Hepatic stellate cell (primary cell): ENCODE measurements at places on chromosomes 13 and 19.

DNA sequence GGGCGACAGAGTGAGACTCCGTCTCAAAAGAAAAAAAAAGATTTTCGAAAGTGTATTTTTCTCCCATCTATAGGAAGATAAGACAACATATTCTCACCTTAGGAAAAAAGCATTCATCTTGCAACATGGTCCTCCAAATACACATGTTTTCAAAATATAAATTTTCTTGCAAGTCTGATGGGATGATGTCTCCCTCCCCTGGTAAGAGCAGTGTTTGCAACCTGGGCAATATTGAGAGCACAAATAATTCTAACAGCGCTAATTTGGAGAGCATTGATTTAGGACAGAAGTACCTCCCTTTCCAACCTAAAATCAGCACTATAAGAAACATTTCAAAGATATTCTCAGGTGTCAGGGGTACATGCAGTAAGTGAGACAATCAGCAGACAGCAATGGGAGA is 61.0 kb upstream of the SHISA2 start:
- no peak for DNase-seq

DNA sequence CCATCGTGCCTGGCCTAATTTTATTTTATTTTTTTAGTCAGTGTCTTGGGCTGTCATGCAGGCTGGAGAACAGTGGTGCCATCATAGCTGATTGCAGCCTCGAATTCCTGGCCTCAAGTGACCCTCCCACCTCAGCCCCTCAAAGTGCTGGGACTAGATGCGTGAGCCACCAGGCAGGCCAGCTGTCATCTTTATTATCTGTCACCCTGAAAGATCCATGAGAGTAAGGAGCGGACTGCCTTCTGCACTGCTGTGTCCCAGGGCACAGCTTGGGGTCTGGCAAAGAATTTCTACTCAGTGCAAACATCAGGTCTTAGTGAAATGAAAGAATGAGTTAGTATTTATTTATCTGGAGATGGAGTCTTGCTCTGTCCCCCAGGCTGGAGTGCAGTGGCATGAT is 9.5 kb upstream of the TLE5 start:
- no peak for DNase-seq

- no peak for DNase-seq
Observed at GRCh38 chr13:20570517-20570916, 3.6 kb downstream of the IFT88 start.

- no peak for DNase-seq
Observed at GRCh38 chr13:44050450-44051063, 170.9 kb downstream of the LACC1 start.

GRCh38 chr19:11921852-11922495 is 2.9 kb upstream of the ZNF700 start:
- DNase-seq: no peak

DNA sequence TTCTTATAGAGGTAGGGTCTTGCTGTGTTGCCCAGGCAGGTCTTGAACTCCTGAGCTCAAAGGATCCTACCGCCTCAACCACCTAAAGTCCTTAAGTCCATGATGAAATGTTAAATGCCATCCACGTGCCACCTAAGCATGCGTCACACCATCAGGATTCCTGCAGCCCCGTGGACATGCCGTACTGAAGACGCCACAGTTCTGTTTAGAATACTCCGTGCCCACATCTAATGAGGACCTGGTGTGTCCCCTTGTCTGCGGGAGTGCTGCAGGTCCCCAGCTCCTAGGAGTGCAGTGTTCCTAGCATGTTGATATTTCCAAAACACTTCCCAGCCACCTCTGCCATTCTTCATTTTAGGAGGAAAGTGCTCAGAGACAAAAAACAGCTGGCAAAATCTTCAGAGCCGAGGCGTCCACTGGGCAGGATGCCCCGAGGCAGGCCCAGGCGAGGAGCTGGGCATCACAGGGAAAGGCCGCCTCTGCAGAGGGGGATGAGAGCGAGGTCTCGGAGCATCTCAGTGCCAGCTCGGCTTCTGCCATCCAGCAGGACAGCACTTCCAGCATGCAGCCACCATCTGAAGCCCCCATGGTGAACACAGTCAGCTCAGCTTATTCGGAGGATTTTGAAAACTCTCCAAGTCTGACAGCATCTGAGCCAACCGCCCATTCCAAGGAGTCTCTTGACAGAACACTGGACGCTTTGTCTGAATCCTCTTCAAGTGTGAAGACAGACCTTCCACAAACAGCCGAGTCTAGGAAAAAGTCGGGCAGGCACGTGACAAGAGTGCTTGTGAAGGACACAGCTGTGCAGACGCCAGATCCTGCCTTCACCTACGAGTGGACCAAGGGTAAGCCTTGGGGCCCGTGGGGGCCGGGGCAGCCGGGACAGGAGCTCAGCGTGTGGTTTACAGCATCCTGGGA is 13.2 kb downstream of the C19orf44 start:
- DNase-seq: no peak

GRCh38 chr19:834216-834615 is 6.6 kb downstream of the AZU1 start:
- DNase-seq: no peak

DNA sequence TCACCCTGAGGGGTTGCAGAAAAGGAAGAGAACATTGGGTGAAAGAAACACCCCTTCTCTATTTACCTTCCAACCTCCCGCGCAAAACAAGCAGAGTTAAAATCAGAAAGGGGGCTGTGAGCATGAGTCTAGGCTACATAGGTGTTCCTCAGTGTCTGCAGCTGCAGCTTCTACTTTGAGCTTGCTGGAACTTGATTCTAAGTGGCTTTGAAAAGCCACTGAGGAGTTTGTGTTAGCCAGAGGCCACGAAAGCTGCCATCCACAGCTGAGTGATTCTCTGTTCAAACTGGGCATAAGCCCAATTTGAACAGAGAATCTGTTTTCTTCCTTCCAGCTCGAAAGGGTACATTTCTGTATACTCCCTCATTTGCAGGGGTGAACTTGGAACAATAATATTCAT is 343.9 kb downstream of the PCDH9 start:
- no peak for DNase-seq

- DNase-seq: no peak
Observed at GRCh38 chr19:7698583-7698982, 3.3 kb downstream of the FCER2 start.

DNA sequence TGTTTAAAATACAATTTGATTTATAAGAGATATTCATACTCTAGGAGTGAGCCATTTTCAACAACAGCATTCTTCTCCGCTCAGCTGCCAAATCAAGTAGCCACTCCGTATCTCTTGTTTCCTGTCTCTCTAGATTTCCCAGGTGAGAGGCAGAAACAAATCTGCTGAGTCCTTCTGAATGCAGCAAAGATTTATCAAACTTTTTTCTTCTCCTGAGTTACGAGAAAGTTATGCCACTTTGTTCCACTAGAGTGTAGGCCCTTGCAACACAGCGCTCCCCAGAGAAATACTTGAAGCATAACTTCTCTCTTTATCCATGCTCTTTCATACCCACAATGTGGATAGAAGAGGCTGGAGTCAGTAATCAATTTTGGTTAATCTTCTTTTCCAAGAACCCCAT is 1960.8 kb downstream of the OLFM4 start:
- DNase-seq: no peak

GRCh38 chr13:100349594-100349993 is 239.0 kb downstream of the GGACT start:
- DNase-seq: no peak

GRCh38 chr19:45881909-45882528 is 3.9 kb downstream of the IRF2BP1 start:
- no peak for DNase-seq

- DNase-seq: no peak
Observed at GRCh38 chr19:50835103-50835784, 1.9 kb upstream of the KLK15 start.

GRCh38 chr19:1364070-1364704 is 19.5 kb upstream of the NDUFS7 start:
- DNase-seq: no peak

GRCh38 chr13:110114316-110114715 is 192.6 kb downstream of the COL4A1 start:
- no peak for DNase-seq

DNA sequence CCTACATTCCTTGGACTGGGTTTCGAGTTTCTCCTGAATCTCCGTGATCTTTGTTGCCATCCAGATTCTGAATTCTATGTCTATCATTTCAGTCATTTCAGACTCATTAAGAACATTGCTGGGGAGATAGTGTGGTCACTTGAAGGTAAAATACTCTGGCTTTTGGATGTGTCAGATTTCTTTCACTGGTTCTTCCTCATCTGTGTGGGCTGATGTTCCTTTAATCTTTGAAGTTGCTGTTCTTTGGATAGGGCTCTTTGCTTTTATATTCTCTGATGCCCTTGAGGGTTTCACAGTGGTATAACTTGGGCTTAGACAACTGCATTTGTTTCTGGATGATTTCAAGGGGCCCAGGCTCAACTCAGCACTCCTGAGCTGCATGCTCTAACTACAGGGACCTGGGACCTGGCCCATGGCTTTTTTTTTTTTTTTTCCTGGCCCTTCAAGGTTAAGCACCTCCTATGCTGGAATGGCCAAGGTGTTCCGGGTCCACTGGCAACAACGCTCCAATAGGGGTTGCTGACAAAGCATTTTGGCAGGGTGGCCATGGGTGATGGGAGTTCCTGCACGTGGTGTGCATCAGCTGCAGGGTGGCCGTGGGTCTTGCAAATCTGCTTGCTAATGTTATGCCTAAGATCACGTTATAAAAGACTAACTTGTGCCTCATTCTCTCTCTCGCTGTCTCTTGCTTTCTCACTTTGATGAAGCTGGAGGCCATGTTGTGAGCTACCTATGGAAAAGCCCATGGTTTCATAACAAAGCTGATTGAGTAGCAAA is 5.9 kb upstream of the SIGLEC7 start:
- DNase-seq: no peak

DNA sequence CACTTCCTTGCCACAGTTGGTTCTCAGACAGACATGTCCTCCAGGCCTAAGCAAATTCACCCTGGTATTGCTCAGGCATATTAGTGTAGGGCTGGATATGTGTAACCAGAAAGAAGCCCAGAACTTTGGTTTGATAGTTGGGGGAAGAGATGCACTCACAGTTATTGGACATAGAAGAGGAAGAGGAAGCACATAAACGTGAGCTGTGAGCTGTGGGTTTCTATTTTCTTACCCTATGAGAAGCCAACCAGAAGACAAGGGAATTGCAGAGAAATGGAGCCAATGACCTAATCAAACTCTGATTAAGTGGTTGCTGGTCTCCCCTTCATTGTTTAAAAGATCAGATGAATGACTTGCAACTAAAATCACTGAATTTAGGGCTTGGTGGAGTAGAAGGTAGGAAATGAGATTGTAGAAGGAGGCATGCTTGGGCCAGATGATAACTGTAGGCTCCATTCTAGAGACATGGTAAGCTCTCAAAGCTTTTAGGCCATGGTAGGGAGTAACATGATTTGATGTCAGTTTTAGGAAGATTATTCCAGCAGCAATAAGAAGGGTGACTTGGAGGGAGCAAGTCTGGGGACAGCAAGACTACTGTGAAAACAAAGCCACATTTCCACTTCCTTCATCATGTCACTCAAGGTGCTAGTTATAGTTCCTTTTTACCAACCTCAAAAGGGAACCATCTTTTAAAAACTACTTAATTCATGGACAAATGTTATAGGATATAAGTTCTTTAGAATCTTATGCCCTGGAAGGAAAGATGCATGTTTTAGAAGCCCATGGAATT is 24.1 kb upstream of the WDFY2 start:
- DNase-seq: no peak

- DNase-seq: no peak
Observed at GRCh38 chr19:23203841-23204344, 46.3 kb downstream of the ZNF724 start.

GRCh38 chr19:33409906-33410685 is 36.6 kb downstream of the CEBPG start:
- DNase-seq: no peak

DNA sequence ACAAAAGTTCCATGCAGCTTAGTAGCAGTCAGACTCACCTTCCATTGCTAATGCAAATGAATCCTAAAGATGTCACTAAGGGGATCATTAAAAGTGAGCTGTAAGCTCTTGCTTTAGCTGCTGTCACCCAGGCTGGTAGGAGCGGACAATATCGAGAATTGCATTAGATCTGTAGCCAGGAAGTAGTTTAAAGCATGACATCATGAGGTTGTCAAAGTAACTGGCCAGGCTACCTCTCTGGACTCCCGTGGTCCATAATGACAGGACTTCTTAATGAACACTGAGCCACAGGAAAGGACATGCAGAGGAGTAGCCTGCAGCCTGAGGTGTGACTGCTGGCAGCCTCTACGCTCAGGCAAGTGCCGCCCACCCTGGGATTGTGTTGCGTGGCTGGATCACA is 522.3 kb upstream of the NBEA start:
- no peak for DNase-seq

DNA sequence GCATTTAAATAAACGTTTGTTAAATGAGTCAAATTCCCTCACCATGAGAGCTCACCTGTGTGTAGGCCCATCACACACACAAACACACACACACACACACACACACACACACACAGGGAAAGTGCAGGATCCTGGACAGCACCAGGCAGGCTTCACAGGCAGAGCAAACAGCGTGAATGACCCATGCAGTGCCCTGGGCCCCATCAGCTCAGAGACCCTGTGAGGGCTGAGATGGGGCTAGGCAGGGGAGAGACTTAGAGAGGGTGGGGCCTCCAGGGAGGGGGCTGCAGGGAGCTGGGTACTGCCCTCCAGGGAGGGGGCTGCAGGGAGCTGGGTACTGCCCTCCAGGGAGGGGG is 8.5 kb upstream of the CEACAM5 start:
- no peak for DNase-seq

DNA sequence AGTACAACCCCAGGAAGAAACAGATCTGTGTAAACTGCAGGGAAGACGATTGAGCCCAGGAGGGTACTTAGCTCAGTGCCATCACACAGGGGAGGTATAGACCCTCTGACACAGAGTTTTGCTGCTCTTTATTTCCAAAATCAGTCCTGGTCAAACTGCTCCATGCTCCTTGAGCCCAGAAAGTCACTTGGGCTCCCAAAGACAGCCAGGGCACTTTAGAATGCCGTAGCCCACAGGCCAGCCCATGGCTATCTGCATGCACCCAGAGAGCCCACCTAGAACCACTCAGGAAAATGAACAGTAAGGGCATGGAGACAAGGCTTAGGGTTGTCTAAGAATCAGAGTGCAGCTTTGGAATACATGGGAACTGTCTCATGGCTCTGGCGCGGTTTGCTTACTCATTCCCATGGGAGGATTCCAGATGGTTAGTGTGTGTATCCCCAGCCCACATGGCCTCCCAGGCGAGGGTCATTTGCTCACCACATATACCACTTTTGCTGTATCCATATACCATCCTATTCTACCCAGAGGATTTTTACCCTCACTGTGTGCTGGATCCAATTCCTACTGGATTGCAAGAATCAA is 14.7 kb upstream of the PDCD5 start:
- DNase-seq: peak; percentile 46

- no peak for DNase-seq
Observed at GRCh38 chr13:66830940-66831716, 399.0 kb downstream of the PCDH9 start.

- no peak for DNase-seq
Observed at GRCh38 chr19:12769689-12770088, 5.7 kb downstream of the HOOK2 start.
